ENCODE measurements at places on chromosomes 2 and 18.
A peak's percentile ranks its signal among the peaks of the same experiment; 100 is the strongest.

DNA sequence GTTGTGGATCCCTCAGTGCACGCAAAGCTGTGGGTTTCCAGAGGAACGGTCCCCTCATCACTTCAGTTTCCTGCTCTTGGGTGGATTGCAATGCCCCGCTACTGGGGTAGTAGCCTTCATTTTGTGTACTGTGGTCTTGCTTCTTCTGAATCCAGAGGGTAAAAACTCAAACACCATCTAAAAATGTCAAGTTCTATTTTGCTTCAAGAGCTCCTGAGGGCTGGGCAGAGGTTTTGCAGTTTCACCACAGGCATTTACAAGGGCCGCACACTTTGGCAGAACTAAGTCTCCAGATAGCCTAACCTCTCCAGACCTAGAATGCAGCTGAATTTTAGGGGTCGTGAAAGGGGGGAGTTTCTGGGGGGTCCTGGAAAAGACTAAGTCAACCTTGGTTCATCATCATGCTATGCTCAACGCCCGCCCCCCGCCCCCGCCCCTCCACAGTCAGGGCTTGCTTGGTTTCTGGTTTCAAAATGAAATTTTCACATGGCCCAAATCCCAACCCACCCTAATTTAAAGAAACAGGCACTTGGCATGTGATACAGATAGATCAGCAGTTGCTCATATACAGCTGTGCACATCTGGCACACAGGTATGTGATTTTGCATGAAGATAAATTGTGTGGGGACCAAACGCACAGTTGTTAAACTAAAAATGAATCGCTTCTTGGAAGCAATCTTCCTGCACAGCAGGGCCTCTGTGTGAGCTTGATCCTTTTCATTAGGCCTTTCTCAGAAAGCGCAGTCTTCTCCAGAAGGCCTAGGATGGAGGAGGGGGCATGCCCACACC, 329.6 kb downstream of the OSR1 start:
- DNase-seq: no peak

DNA sequence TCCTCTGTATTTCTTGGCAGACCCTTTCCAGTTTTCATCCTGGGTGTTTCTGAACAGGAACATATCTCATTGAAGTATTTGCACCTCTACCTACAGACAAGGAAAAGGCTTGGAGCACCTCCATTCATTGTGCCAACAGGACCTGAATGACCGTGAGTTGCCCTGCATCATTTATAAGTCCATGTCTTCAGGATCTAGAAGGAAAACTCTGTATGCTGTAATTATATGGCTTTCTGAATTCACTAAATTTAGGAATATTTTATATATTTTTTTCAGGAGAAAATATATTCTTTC, 402.3 kb upstream of the SLC14A2 start:
- DNase-seq: no peak

- no peak for DNase-seq
These were observed 326.9 kb upstream of the GULP1 start for GRCh38 chr2:187964746-187965145.

DNA sequence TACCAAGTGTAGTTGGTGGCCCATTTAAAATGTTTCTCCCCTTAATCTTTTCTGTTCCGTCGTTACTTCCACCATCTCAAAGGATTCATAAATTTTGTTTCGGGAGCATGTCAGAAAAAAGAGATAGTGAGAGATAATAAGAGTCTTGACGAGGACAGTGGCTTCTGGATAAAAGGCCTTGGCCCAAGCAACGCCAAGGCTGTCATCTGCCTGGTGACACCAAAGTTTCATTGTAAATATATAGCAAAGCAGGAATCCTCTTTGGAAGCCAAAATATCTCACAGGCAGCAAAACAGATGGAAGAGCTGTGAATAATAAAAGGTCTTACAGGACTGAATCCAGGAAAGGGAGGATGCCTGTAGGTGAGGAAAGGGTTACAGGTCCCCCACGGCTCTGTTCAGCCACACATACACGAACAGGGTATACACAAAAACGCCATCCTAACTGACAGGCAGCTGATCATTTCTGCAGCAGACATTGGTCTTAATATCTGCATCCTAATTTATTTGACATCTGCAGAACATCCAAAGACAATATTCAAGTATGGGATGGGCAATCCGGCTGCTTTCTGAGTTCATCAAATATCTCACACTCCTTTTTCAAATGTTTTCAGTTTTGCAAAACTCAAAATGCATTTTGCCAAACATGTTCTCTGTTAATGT, 382.8 kb downstream of the OSR1 start:
- DNase-seq: no peak

DNA sequence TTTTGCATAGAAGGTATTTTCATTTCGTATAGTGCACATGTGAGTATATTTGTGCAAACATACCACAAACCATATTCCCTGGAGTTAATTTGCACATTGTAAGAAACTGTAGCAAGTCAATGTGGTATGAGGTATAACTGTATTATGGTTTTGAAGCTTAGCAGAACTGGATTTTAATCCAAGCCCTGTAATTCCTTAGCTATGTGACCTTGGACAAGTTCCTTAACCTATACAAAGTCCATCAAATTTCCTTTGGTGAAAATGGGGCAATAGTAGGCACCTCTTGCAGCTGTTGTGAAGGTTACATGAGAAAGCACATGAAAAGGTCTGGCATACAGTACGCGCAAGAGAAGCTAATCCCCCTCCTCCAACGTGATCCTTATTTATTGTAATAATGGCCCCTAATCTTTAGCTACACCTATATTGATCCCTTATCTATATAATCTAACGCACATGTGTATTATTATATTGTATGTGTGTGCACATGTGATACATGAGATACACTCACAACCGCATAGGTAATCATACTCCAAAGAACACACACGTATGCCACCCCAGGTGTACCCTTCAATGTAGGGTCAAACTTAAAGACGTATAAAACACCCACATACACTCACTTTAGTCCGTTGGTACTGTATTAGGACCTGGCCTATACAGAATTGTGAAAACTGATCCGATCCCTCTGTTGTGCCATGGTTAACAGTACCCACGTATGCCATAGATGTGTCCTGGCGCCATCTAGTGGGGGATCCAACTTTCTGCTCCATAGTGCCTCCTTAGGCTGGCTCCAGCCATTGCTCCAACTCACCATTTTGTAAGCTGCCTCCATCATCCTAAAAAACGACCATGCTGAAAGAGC, 402.9 kb upstream of the SLC14A2 start:
- DNase-seq: peak; percentile 57

GRCh38 chr2:61995515-61995914, 90.0 kb downstream of the COMMD1 start:
- no peak for DNase-seq

DNA sequence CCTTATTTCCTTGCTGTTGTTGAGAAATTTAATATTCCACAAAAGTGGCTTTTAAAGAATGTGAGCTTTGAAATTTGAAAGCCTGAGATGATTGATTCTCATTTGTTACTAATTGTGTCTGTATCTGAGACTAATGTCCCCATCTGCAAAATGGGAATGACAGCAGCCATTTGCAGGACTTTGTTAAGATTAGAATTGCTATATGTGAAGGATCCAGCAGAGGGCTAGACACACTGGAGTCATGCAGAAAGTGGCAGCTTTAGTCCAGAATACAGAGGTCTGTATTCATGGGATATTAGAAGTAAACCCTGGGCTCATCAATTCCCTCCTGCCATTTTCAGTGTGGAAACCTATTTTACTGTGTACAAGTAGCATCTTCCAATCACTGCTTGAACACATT, 296.5 kb upstream of the GYPC start:
- no peak for DNase-seq

DNA sequence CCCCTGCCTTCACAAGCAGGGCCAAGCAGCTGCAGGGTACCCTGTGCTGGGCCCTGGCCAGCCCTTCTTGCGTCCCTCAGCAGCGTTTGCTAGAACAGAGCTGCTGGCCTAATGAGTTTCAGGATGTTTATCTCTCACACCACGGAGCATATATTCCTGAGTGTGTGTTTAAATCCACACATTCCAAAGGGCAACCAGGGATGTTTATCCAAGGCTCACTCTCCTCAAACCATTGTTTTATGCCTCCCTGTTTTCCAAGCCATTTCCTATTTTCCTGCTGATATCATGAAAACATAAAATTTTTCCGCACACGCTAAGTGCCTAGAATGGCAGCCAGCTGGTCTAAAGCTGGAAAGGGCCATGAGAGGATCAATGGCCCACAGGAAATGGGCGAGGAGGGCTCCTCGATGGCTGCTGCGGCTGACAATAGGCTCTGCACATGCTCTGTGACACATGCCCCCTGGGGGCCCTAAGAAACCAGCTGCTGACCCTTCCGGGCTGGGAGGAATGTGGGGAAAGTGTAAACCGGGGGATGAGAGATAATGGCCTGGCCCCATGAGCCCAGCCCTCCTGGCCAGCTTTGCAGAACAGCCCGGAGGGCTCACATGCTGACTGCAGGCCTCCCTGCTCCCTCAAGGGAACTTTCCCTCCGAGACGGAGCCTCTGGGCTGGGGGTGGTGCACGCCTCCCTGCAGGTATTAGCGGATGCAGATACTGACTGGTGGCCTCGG, 194.0 kb downstream of the NDUFA10 start:
- no peak for DNase-seq

DNA sequence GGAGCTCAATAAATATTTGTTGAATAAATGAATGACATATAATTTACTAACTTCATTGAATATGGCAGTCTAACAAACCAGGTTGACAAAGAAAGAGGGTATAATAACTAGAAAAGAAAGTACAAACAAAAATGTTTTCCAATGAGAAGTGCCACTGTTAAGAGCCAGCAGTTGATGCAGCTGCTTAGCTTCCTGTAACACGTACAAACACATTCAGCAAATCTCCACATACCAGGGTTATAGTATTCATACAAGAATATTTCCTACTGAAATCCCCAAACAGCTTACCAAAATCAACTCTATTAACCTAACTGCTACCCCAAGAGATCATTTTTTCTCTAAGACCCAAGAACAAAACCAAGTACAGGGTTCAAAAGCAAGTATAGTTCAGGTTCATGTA, 77.7 kb downstream of the THADA start:
- DNase-seq: no peak

GRCh38 chr2:200186002-200186401, 120.5 kb upstream of the SPATS2L start:
- DNase-seq: no peak

- no peak for DNase-seq
These were observed 41.7 kb downstream of the TEX44 start for GRCh38 chr2:231634412-231634811.

DNA sequence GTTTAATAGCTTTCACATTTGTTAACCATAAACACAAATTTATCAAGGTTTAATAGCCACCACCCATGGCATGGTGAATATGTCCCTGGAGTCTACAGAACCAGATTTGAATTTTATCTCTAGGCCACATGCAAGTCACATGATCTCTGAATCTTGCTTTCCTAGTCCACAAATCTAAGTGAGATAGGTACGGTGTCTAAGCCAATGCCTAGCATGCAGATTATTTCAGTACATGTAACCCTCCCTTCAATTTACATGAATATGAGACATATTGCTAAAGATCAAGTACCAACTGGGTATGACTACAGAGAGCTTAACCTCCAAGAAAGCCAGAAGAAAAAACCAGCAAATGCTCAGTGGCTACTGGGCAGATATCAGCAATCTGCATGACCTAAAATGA, 10.0 kb downstream of the ZNF24 start:
- DNase-seq: no peak
